ENCODE measurements at places on chromosomes 5 and 9.

DNA sequence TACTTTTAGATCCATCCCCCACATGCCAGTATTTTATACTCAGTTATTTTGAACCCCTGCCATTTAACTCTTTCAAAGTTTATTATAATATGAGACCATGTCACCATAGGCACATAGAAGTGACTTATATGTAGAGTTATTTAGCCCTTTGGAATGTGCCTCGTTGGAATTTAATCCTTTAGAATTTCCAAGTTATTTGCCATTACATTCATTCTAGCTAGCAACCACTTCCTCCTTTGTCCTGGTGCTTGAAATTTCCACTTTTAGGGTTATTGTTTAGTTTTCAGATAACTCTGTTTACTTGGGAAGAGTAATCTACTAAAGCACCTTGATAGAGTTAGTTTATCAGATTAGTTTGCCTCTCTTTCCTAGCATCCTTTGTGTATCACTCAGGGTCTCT, 82.8 kb upstream of the TLE1 start:
- no peak for DNase-seq

DNA sequence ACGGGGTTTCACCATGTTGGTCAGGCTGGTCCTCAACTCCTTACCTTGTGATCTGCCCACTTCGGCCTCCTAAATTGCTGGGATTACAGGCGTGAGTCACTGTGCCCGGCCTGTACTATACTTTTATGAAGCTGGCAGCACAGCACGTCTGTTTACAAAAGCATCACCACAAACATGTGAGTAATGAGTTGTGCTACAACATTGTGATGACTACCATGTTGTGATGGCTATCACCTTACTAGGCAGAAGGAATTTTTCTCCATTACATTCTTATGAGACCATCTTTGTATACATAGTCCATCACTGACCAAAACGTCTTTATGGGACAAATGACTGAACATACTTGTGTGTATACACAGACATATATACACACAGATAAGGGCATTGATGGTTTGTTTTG, 1019.0 kb downstream of the CDH18 start:
- no peak for DNase-seq

GRCh38 chr5:180484813-180485212, 9.4 kb upstream of the CNOT6 start:
- DNase-seq: no peak

GRCh38 chr9:71936066-71936465, 24.6 kb downstream of the C9orf85 start:
- no peak for DNase-seq

DNA sequence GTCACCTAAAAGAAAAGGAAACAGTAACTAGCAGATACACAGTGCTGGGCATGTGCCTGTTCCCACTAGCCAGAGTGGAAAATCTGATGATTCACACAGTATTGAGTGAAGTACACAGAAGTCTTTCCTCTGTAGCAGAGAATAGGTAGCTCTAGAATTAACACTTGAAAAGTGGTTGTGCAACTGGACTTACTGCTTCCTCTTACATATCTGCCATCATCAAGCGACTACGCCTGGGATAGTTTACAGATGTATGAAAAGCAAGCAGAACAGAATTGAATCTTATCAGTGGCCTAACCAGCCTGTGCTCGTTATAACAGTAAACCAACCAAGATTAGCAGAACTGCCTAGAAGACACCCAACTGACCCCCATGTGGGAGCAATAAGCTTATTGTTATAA, 130.6 kb downstream of the DTWD2 start:
- DNase-seq: no peak

- DNase-seq: no peak
Observed at GRCh38 chr5:120967366-120967765, 503.3 kb downstream of the PRR16 start.

GRCh38 chr9:136654820-136655535, 7.7 kb upstream of the EGFL7 start:
- DNase-seq: no peak

- no peak for DNase-seq
Observed at GRCh38 chr5:69152731-69153130, 14.2 kb upstream of the CCNB1 start.

DNA sequence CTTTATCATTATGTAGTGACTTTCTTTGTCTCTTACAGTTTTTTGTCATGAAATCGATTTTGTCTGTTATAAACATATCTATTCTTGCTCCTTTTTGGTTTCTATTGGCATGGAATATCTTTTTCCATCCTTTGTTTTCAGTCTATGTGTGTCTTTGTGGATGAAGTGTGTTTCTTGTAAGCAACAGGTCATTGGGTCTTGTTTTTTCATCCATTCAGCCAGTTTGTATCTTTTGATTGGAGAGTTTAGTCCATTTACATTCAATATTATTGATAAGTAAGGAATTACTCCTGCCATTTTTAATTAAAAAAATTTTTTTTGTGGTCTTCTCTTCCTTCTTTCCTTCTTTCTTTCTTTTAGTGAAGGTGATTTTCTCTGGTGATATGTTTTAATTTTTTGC, 194.1 kb downstream of the GDNF start:
- no peak for DNase-seq

- no peak for DNase-seq
Observed at GRCh38 chr9:112239284-112239683, 64.2 kb upstream of the SUSD1 start.

- DNase-seq: no peak
Observed at GRCh38 chr5:173341961-173342430, 13.8 kb upstream of the STC2 start.

DNA sequence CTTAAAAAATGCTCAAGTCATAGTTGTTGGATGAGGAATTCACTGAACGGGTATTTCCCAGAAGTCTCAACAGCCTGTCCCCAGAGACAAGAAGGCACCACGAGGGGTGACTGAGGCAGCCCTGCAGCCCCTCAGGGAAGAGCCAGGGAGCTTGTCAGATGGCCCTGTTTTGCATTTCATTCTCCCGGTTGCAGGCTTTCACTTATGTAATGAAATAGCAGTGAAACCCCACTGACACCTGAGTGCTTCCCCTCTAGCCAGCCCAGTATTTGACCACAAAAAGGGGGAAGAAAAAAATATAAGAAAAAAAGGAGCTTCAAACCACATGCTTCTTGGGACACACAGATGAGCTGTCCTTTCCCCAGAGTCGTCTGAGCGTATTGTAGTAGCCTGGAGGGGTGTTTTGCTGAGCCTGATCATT, 75.3 kb upstream of the IL12B start:
- no peak for DNase-seq

GRCh38 chr9:29126783-29127182, 1553.5 kb upstream of the C9orf72 start:
- no peak for DNase-seq

DNA sequence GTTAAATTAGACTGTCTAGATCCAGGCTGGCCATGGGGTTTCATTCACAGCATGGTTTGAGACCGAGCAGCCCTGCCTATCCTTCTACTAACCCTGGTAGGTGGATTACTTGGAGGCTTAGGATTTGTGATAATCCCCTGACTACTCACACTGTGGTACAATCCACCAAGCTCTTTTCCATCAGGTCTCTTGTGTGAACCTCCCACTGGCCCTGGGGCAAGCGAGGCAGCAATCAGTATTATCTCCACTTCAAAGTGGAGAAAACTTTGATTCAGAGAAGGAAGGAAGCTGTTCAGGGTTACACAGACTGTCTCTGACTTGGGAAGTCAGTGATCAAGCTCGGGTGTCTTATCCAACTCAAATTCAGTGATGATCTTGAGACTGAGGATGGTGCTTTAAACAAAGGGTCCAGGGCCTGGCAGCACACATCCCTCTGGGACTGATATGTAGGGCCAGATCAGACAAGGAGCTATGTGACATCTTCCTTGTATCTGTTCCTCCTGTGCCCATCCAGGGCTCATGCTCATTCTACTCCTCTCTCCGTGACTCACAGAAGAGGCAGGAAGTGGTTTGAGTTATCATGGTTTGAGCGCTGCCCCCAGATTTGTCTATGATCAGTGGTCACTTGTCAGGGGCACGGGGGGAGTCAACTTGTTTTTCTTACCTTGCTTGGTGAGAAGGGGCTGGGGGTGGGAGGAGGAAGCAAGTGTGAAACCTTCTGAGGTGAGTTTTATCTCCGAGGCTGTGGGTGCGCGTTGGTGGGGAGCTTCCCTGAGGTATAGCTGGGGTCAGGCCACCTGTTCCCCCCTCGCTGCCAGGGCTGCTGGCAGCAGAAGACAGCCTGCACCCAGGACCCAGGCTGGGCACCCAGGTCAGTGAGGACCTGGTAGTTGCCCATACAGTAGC, 48.6 kb downstream of the RGS3 start:
- no peak for DNase-seq

DNA sequence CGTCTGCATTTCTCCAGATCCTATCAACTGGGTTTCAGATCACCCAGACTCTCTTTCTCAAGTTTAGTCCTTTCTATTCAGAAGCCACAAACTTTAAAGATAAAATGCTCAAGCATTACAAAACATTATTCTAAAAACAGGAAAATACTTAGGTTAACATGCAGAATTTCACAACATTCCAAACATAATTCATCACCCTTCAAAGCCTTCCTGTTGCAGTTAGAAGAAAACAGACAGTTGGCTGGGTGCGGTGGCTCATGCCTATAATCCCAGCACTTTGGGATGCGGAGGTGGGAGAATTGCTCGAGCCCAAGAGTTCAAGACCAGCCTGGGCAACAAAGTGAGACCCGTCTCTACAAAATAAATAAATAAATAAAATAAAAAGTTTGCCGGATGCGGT, 7.7 kb upstream of the OCLN start:
- no peak for DNase-seq

GRCh38 chr9:116395699-116396037, 242.1 kb downstream of the PAPPA start:
- no peak for DNase-seq

- no peak for DNase-seq
Observed at GRCh38 chr9:136527131-136527530, 18.7 kb downstream of the NOTCH1 start.

- DNase-seq: no peak
Observed at GRCh38 chr9:27157736-27158135, 48.7 kb downstream of the TEK start.

GRCh38 chr9:117869712-117870111, 165.5 kb downstream of the TLR4 start:
- DNase-seq: no peak

- DNase-seq: no peak
Observed at GRCh38 chr5:42360616-42361314, 62.5 kb upstream of the GHR start.

GRCh38 chr9:71352837-71353236, 231.4 kb upstream of the TRPM3 start:
- DNase-seq: no peak

- DNase-seq: no peak
Observed at GRCh38 chr5:83570916-83571315, 99.4 kb downstream of the VCAN start.

GRCh38 chr5:107282061-107282460, 388.7 kb downstream of the EFNA5 start:
- no peak for DNase-seq

GRCh38 chr9:79184831-79185230, 386.9 kb upstream of the TLE4 start:
- DNase-seq: no peak

DNA sequence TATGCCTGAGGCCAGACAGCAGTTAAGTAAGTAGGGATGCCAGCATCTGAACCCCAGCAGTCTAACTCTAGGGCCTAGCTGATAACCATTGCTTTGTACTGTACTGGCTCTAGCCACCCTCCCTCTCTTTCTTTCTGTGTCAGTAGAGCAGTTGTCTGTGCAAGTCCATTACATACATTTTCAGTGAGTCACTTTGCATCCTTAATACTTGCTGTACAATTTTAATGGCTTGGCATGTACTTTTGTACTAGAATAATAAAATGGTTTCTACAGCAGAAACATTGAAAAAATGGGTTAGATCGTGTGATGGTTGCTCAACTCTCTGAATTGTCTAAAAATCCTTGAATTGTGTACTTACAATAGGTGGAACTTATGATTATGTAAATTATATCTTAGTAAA, 1.5 kb upstream of the TTC39B start:
- DNase-seq: no peak

DNA sequence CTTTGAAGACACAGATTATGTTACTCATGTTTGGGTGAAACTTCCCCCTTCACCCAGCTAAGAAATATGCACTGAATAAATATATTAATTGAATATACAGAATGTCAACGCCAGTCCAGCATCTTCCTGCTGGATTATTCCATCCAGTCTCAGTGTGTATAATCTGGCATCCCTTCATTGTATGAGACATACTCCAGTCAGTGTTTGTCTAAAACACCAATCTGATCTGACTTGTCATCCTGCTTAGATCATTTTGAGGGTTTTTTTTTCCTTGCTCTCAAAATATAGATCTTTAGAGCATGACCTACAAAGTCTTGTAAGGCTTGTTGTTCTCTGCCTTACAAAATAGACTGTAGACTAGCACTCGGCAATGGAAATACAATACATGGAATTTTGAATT, 195.1 kb downstream of the SMARCA2 start:
- DNase-seq: no peak

DNA sequence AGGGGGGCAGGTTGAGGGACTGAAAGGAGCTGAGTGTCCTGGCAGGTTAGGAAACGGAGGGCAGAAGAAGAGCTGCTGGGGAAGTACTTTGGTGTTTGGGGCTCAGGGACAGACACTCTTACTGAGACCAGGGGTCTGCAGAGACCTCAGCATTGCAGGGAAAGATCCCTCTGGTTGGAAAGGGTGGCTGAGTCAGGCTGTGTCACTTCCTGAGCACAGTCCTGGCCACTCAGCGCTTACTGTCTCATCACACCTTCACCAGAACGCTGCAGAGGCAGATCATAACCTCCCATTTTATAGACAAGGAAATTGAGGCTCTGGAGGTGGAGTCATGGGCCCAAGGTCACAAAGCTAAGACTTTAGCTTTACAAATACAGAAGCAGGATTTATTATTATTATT, 54.3 kb downstream of the LMX1B start:
- DNase-seq: no peak

- no peak for DNase-seq
Observed at GRCh38 chr9:113178087-113178486, 27.3 kb downstream of the SLC31A2 start.

DNA sequence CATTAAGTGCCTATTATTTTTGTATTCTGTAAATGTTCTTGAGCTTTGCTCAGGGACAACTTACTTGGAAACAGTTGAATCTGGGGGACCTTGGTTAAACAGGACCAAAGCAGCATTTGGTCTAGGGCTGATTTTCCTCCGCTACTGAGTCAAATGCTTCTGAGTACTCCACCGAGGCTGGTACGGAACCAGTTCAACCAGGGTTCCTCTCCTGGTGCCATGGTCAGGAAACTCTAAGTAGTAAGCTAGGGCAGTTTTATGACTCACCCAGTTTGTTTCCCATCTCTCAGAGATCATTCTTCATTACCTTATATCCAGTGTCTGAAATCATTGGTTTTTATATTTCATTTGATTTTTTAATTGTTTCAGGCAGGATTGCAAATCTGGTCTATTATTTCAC, 111.9 kb upstream of the TNFAIP8 start:
- DNase-seq: no peak

GRCh38 chr5:52837591-52838001, 49.9 kb downstream of the ITGA1 start:
- no peak for DNase-seq
